AG08396 (cell line): ENCODE measurements at places on chromosomes 16 and 17.

DNA sequence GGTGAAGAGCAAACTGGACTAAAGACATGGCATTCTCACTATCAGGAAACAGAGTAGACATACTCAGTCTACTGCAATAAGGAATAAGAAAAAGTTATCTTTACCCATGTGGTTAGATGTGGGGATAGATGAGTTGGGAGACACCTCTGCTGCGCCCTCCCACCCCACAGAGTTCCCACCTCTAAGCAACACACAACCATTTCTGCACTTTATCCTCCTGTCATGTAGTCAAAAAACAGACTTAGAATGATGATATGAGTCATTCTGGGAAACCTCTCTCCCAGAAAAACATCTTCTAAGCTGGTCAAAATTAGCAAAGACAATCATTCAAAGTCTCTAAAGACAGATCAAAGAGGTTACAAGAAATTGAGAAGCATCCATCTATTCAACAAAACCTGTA is 94.9 kb downstream of the CACNG1 start:
- DNase-seq: no peak

DNA sequence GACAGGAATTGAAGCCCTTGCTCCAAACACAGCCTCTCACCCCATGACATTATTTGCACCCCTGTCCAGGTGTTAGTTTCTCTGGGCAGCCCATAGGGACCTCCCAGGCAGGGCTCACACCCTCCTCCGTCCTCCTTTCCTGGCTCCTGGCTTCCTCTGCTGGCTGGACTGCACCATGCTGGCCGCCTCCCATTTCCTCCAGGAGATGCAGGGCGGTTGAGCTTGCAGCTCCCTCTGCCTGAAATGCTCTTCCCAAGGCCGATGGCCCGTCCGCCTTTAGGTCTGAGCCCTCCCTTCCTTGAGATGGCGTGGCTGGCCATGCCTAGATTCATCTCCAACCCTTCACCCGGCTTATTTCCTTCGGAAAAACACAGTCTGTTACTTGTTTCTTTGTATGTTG is 334.8 kb downstream of the SNX29 start:
- no peak for DNase-seq

DNA sequence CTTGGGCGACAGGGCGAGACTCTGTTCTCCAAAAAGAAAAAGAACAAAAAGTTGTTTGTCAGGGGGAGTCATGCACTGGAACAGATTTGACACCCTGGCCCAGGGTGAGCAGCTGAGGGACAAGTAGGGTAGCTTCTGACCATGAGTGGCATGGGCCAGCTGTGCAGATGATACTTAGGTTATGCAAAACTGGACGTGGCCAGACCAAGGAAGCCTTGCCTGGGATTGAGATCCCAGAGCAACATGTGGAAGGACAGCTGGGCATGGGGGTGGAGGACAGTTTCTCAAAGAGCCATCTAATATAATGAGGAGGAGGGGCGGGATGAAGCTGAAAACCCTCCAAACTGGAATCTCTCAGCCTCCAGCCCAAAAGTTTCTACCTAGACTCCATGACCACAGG is 19.6 kb upstream of the SLC35B1 start:
- no peak for DNase-seq

DNA sequence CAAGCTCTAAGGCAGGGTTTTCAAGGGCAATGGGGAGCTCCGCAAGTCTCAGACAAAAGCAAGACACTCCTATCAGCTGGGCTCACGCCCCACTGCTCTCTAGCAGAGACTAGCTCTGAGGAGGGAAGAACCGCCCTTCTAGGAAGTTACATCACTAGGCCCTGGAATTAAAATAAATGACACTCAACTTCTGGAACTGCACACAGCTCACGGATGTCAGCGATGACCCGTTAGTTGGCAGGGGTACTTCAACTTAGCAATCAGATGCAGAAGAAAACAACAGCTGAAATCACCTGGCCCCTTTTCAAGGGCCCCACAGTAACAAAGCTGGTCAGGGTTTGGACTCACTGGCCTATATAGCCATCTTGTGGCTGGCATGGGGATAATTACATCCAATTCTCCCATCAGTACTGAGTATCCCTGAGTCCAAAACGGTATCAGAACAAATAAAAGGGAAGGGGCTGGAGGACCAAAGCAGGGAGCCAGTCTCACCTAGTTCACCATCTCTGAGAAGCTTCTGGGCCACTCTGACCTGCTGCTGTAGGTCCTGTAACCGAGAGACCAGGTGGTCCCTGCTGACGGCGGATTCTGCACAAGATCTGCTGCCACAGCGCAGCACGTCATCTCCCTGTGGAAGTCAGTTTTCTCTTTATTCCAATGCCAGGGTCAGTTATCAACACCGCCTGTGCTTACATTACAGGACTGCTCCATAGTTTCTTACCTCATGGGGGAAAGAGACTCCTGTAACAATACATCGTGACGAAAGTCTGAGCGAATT is 22.2 kb downstream of the SERPINF1 start:
- peak; percentile 80 for DNase-seq

- DNase-seq: peak; percentile 23
These were observed 9.3 kb upstream of the USP7 start for GRCh38 chr16:8972843-8973586.

DNA sequence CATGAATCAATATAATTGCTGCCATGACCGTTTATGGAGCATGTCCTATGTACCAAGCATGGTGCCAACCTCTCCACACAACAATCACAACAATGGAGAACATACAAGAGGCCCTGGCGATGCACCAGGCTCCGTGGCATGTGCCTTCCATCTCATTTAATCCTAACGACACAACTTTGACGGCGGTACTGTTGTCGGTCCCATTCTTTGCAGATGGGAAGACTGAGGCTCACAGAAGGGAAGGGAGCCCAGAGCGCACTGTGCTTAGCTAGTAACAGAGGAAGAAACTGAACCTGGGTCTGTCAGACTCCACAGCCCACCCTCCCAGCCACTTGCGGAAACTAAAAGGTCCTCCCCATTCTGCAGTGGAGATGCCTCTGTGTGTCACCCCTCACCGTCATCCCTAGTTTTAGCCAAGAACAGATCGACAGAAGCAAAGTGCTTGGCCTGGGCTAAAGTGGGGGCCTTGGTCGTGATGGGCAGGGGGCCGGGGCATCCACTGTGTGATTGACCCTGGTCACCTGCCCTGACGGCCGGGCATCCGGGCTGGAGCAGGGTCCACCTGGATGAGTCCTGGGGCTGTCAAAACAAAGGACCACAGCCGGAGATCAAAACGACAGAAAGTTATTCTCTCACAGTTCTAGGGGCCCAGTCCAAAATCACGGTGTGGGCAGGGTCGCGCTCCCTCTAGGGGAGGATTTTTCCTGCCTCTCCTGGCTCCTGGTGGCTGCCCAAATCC is 183.9 kb downstream of the C16orf95 start:
- no peak for DNase-seq

DNA sequence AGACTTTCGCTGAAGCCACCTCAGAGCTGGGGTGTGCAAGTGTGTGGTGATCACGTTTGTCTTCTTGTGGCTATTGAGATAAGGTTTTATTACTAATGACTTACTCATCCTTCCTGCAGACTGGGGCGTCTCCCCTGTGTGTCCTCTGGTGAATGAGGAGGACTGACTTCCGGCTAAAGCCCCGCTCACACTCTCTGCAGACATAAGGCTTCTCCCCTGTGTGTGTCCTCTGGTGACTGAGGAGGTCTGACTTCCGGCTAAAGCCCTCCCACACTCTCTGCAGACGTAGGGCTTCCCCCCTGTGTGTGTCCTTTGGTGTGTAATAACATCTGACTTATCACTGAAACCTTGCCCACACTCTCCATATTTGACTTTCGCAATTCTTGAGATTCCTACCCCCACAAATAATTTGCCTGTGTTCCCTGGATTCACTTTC is 19.4 kb downstream of the PRDM7 start:
- DNase-seq: no peak

GRCh38 chr16:89556750-89557689 is 3.5 kb upstream of the RPL13 start:
- DNase-seq: peak; percentile 87

DNA sequence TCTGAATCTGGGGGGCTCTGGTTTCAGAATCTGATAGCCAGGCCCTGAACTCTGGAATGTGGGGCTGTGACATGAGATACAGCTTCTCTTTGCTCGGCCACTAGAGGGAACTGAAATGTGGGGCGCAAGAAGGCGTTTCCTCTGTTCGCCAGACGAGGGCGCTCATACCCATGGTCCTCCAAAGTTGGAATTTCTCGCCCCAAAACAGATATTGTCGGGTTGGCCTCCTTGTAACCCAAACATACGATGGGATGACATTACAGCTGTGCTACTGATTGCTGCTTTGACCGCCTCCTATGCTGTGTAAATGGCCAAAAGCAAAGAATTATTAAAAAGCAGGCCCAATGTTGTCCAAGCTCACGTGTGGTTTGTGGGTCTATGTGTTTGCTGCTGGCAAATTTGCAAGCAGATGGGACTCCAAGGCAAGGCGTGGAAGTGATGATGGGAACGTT is 13.1 kb upstream of the MSI2 start:
- DNase-seq: peak; percentile 83

DNA sequence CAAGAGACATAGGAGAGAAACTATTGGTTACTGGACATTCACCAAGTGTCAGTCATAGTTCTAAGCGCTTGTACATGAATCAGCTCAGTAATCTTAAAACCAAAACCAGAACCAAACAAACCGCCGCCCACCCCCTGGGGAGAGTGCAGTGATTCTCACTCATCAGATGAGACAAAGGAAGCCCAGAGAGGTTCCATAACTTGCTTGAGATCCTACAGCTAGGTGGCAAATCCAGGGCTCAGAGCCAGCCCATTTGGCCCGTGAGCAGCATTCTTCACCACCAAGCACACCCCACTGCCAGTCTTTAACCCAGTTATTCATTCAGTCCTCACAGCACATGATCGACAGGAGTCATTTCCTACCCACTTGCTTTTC is 37.2 kb upstream of the RGS9 start:
- peak; percentile 67 for DNase-seq

GRCh38 chr16:48435906-48436305 is 50.7 kb upstream of the SIAH1 start:
- no peak for DNase-seq

DNA sequence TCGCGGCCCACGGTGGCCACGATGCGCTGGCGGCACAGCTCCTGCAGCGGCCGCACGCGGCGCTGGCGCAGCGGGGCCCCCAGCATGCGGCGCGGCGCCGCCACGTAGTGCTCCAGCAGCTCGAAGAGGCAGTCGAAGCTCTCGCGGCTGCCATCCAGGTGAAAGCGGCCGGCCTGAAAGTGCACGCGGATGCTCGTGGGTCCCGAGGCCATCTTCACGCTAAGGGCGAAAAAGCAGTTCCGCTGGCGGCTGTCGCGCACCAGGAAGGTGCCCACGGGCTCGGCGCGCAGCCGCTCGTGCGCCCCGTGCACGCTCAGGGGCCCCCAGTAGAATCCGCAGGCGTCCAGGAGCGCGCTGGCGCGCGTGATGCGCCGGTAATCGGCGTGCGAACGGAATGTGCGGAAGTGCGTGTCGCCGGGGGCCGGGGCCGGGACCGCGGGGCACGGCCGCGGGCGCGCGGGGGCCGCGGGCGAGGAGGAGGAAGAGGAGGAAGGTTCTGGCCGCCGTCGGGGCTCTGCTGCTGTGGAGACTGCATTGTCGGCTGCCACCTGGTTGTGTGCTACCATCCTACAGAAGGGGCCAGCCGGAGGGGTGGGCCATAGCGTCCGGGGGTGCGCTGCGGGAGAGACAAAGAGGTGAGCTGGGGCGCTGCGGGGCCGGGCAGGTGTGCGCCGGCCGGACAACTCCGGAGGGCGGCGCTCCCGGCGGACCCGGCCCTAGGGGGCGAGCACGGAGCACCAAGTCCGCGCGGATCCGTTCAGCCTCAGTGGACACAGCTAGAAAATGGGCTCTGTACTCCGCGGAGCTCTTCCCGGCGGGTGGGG is 879 bp downstream of the SOCS1 start:
- peak; percentile 68 for DNase-seq

DNA sequence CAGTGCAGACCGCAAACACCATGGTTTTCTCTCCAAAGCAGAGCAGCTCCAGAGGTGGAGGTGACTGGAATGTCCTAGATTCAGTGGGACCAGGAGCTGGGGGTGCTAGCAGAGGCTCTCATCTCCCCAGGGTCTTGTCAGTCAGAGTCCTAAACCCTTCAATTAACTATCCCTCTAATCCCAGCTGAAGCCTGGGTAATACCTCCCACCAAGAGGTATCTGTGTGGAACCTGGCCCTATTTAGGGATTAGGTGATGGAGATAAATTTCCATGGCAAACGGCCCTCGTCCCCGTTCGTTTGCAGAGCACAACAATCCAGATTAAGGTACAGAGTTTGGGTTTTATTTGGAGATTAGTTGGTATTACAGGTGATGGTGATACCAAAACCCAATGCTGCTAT is 1.8 kb downstream of the SEBOX start:
- no peak for DNase-seq

DNA sequence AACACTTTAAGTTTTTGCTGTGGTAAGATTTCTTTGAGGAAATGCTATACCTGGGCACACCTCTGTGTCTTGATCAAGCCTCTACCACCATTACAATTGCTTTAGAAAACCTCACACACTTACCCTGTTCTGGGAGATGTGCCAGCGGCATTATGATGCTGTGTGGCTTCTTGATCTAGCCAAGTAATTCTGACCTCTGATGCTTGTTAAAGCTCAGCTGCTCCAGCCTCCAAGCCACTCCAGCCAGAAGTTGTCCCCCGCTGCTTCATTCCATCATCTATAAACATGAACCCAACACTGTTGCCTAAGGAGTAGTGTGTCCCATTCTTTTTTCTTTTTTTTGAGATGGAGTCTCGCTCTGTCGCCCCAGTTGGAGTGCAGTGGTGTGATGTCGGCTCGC is 60.1 kb downstream of the CYLD start:
- peak; percentile 20 for DNase-seq

DNA sequence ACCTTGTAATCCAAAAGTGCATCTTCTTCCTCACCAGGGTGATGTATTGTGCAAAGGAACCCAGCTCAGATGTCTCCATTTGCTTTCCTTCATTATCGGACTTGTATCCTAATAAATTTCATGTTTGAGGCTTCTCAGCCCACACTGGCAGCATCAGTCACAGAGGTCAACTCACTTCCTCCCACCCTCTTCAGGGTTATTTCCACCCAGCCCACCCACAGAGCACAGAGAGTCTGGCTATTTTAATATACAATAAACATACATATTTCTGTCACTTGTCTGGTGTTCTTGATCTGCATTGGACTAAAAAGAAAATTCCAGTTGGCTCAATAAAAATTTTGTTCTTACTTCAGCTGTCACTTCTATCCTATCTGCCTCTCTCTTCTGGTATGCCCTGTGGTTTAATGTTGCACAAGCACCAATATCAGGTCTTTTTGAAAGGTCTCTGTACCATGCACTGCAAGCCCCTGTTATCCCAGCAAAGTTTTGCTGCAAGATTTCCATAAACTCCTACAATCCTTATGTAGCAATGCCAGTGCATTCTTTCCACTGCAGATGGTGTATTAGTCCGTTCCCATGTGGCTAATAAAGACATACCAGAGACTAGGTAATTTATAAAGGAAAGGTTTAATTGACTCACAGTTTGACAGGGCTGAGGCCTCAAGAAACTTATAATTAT is 201.8 kb downstream of the CDH11 start:
- DNase-seq: no peak

GRCh38 chr17:77106874-77107358 is 33.9 kb upstream of the SEC14L1 start:
- DNase-seq: no peak
